Activated CD4-positive, alpha-beta memory T cell treated with anti-CD3 and anti-CD28 coated beads for 36 hours (primary cell): ENCODE measurements at places on chromosomes 16 and 17. TPM values are rescaled to one million over a fixed set of nuclear protein-coding genes. Genes with fewer than 3 reads are reported as not detected.

The GP1BA gene
- total RNA-seq = not detected

The CCL7 gene
- not detected for total RNA-seq

The KRT9 gene
- not detected for total RNA-seq

The DNAI2 gene
- total RNA-seq = 1.6 TPM

The KRT222 gene
- not detected for total RNA-seq

The ACLY gene
- total RNA-seq = 186 TPM

The CTRB1 gene
- total RNA-seq = not detected

The MT3 gene
- 3.1 TPM for total RNA-seq

The ACSM3 gene
- total RNA-seq = 13.8 TPM

The SLFN14 gene
- not detected for total RNA-seq

The SHISA6 gene
- not detected for total RNA-seq

The TEKT5 gene
- 0.15 TPM for total RNA-seq

The LRRC75A gene
- total RNA-seq = 1.4 TPM

The SEZ6L2 gene
- total RNA-seq = 0.38 TPM

The NOD2 gene
- total RNA-seq = 18.7 TPM

The KRT36 gene
- total RNA-seq = not detected

The CXCL16 gene
- total RNA-seq = 3.1 TPM

The SLC16A13 gene
- total RNA-seq = 10.7 TPM

The TAC4 gene
- total RNA-seq = not detected

The DPEP2 gene
- 3.9 TPM for total RNA-seq

The CNTNAP4 gene
- not detected for total RNA-seq

The COX11 gene
- 49.9 TPM for total RNA-seq

The MPV17L gene
- total RNA-seq = not detected

The CDRT15L2 gene
- not detected for total RNA-seq

The P3H4 gene
- 2.5 TPM for total RNA-seq

The OR1A1 gene
- total RNA-seq = not detected

The FXR2 gene
- total RNA-seq = 40.1 TPM

The FOXO3B gene
- 2.5 TPM for total RNA-seq
